Aorta (tissue), 5 donors: ENCODE measurements at places on chromosomes 5 and 9. TPM values are rescaled to one million over a fixed set of nuclear protein-coding genes. Genes with fewer than 3 reads are reported as not detected.

Gene NR5A1
- not detected for polyA plus RNA-seq

Gene MAP3K1
- polyA plus RNA-seq = 3.2 TPM

Gene FAM81B
- not detected for polyA plus RNA-seq

Gene FBXL17
- 20.7 TPM for polyA plus RNA-seq

Gene ORM2
- polyA plus RNA-seq = not detected

Gene PTGDS
- 13.9 TPM for polyA plus RNA-seq

Gene FBP2
- polyA plus RNA-seq = 0.49 TPM

Gene CDC20B
- not detected for polyA plus RNA-seq

Gene DBH
- polyA plus RNA-seq = not detected

Gene FGF18
- polyA plus RNA-seq = 2.1 TPM

Gene IL3
- not detected for polyA plus RNA-seq

Gene SPINK6
- polyA plus RNA-seq = not detected

Gene LCN6
- polyA plus RNA-seq = not detected

Gene PPP2R2B
- polyA plus RNA-seq = 9.0 TPM

Gene CCDC171
- polyA plus RNA-seq = 0.13 TPM

Gene PLPPR1
- not detected for polyA plus RNA-seq
